ENCODE measurements at places on chromosomes 7 and 10. TPM values are rescaled to one million over a fixed set of nuclear protein-coding genes. Genes with fewer than 3 reads are reported as not detected.

DNA sequence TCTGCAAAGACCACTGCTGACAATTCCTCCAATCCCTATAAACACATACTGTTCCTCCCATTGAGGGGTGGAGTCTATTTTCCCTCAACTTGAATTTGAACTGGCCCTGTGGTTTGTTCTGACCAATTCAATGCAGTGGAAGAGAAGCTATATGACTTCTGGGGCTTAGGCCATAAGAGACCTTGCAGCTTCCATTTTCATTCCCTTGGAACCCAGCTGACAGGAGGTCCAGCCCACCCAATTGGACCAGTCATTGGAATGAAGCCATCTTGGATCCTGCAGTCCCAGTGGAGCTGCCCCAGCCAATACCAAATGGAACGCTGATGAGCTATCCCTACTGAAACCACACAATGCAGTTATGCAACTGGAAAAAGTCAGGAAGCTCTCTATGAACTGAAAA, 8.9 kb upstream of the TMED4 start:
- DNase-seq: no peak

- DNase-seq: no peak
Observed at GRCh38 chr10:90561666-90562065, 296.2 kb downstream of the HTR7 start.

- DNase-seq: no peak
Observed at GRCh38 chr10:23370106-23370505, 25.5 kb upstream of the C10orf67 start.

DNA sequence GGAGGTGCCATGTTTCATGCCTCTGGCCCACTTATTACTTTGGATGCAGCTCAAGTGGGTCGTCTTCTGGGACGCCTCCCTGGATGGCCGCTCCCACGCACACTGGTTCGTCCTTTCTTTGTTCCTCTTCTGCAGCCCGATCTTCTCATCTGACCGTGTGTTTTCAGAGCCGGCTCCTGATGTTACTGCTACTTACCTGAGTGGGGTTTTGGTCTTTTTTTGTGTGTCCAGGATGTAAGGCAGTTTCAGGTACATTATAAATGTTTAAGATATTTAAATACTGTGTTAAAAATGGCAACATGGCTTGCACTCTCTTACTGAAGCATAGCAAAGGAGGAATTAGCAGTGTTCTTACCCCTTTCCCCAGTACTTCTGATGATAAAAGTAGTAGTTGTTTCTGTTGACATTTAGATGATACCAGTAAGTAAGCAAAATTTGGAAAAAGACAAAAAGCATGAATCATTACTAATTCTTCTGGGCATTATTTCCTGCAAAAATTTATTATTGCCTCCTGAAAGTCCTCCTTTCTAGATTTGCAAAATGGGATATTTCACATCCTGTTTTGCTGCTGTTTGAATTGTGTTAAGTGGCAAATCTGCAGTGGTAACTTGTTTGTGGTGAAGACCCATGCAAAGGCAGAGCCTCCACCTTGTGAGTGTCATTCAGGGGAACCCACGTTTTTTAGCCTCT, 59.4 kb downstream of the SHH start:
- DNase-seq: no peak

DNA sequence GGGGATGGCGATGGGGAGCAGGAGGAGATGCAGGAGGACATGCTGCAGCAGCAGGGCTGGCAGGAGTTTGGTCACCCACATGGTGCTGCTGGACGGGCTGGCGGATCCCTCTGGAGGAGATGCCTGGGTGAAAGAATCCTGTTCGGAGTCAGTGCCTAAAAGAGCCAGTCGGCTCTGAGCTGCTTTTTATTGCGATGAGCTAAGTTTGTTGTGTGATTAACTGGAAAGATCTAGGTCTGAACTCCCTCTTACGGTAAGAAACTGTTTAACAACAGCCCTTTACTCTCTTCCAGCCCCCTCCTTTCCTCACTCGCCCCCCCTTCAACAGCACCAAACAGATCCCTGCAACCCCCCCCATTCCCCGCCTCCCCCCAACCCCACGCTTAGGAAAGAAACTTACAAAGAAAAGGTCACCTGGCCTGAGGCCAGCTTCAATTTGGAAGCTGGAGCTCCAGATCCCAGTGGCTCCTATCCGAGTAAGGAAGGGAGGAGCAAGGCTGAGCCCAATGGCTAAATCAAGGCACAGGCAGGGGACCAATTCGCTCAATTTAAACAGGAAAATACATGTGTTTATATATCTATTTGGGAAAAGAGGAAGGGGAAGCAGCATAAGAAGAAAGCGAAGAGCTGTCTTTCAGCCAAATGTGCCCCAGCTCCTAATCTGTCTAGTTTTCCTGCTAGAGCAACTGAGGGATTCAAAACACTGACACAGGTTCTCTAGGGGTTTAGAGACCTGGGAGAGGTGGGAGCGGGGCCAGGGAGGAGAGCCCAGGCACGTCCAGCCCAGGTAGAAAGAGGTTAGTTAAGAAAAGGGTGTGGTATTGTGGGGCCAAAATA, at the start of gene HGF:
TSS of gene HGF (minus strand) at position 157 of the 837 bp plus-strand sequence. CDS start at position 81, 76 bp downstream.
- DNase-seq: peak; percentile 83

CARD11 gene
- 1.8 TPM for total RNA-seq

GRCh38 chr10:6757158-6757557, 177.1 kb upstream of the PRKCQ start:
- no peak for DNase-seq

DNA sequence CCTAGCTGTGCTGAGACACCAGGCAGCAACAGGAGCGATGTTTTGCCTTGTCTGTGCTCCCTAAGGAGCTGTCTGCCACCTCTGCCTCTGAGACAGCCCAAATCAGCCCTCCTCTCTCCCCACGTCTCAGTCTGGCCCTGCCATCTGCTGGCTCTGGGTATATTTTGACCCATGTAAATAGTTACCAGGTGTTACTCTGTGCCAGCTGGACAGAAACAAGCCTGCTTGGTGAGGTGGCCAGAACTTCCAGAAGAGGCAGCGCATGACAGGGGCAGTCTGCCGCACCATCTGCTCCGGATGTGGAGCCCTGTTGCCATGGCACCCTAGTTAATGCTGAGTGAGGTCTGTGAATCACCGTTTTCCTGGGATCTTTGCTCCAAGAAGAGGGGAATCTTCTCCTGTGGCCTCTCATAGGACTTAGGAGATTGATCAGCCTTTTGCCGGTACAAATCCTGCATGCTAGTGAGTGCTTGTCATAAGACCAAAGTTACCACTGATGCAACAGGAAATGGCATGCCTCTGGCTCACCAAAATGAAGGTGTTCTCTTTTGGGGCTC, 31.8 kb downstream of the GSTO2 start:
- DNase-seq: peak; percentile 91

DNA sequence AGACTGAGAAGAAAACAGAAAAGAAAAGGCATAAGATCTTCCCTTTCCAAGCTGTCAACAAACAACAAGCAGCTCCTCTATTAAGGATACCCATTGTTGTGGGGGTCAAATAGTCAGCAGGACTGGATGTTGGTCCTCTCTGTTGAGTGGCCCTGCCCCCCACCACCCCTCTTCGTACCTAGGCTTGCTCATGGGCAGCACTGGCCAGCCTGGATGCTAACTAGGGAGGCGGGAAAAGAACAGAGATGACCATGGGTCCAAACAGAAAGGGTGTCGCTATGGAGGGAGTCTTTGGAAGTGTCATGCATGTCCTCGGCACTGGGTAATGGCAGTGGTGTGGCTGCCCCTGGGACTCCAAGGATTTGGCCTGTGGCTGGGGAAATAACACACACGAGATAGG, 45.6 kb downstream of the SPDYE5 start:
- DNase-seq: no peak

DNA sequence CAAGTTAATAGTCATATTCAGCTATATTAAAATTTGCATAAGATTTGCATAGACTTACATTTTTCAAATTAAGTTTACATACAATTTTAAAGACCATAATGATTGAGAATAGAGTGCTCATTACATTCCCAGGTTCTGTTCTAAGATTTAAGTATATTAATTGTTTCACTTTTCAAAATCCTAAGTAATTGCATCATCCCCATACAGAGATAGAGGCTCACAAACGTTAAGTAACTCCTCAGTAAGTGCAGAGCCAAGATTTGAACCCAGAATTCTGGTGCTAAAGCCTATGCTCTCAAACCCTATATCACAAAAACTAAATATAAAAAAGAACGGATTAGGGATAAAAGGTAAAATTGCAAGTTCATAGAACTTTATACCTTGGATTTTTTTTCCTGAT, 2.1 kb downstream of the ITIH5 start:
- no peak for DNase-seq

GRCh38 chr10:21494191-21495001, 31.1 kb downstream of the SKIDA1 start:
- no peak for DNase-seq

CLCN1 gene
- total RNA-seq: not detected

CFTR gene
- total RNA-seq: 0.29 TPM

CCAR1 gene
- 49.4 TPM for total RNA-seq

- DNase-seq: no peak
Observed at GRCh38 chr7:51102828-51103227, 213.8 kb downstream of the COBL start.

DNA sequence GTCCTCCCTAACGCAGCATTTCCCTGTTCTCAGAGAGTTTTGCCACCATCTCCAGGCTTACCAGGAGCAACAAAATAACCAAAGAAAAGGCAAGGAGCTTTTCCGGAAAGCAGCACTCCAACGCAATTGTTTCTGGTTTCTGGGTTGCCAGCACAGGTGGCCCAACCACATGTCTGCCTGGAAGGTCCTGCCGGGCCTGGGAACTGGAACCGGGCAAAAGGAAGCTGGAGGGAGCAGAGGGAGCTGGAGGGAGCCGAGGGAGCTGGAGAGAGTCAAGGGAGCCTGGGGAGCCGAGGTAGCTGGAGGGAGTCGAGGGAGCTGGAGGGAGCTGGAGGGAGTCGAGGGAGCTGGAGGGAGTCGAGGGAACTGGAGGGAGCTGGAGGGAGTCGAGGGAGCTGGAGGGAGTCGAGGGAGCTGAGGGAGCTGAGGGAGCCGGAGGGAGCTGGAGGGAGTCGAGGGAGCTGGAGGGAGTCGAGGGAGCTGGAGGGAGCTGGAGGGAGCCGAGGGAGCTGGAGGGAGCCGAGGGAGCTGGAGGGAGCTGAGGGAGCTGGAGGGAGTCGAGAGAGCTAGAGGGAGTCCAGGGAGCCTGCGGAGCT, 54.6 kb downstream of the STK32C start:
- no peak for DNase-seq

Data from aorta (tissue), 5 donors.